ENCODE measurements at places on chromosomes 3 and 15.

- no peak for DNase-seq
These were observed 32.8 kb downstream of the POC1A start for GRCh38 chr3:52121464-52121805.

GRCh38 chr3:148657470-148657869 is 40.2 kb upstream of the AGTR1 start:
- DNase-seq = no peak

DNA sequence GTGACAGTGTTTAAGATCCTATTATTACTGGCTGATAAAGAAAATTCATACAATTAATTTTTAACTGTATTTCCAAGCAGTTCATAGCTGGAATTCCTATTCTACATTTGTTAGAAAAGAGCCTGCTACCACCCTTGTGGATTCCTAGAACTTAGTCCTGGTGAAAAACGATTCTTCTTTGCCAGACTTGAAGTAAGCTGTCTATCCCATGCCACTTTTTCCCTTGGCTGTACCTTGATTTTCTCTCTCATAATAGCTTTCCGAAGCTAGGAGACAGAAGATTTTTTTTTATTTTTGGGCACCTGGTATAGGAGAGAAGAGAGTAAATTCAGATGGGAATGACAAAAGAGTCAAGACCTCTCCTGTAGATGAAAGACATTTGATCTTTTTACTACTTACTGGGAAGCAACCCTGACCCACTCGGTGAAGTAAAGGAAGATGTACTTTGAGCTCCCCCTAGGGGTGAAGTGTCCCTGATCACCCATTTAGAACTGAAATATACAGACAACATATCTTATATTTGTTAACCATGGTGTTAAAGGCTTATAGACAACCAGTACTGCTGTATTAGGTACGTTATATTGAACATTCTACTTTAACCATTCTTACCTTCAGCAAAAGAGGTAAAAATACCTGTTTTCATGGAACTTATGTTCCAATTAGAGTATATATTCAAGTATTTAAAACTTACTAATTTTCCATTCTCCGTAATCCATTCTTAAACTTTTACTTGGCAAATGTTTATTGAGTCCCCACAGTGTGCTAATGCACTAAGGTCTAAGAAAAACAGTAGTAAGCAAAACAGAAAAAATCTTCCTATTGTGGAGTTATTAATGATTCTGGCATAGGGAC is 36.2 kb upstream of the C3orf38 start:
- peak; percentile 75 for DNase-seq

- no peak for DNase-seq
These were observed 67.6 kb downstream of the COL6A5 start for GRCh38 chr3:130412991-130413560.

DNA sequence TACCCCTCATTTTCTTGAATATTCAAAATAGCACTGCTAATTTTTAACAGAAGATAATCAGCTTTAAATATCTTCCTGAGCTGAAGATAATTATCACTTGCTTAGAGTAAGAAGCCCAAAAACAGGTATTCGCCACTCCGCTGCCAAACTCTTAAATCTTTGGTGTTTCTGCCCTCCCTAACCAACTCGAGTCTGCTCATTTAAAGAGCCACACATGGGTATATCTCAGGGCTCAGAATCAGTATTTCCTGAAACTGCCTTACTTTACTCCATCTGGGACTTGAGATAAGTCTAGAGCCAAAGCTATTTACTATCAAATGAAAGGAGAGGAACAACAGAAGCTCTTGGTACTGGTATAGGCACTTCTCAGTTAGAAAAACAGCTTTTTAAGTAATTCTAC is 10.8 kb downstream of the PDCD10 start:
- DNase-seq = no peak

DNA sequence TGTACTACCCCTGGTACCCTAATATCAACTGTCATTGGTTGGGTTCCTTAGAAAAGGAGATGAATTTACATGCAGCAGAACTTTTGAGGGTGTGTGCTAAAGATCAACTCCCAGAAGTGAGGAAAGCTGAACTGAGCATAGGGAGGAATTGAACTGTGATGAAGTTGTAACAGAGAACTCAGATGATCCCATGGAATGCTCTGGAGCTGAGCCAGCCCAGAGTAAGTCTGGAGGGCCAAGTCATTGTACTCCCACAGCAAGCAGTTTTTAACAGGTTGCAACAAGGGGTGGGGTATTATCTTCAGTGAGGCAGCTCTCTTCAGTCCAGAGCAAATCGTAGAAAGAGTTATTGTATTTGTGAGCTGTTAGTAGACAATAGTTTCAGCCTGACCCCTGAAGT is 572.3 kb downstream of the PYDC2 start:
- no peak for DNase-seq

GRCh38 chr3:39419742-39420315 is 13.3 kb downstream of the RPSA start:
- DNase-seq = no peak

- no peak for DNase-seq
These were observed 16.8 kb downstream of the CLDN1 start for GRCh38 chr3:190305406-190305805.

DNA sequence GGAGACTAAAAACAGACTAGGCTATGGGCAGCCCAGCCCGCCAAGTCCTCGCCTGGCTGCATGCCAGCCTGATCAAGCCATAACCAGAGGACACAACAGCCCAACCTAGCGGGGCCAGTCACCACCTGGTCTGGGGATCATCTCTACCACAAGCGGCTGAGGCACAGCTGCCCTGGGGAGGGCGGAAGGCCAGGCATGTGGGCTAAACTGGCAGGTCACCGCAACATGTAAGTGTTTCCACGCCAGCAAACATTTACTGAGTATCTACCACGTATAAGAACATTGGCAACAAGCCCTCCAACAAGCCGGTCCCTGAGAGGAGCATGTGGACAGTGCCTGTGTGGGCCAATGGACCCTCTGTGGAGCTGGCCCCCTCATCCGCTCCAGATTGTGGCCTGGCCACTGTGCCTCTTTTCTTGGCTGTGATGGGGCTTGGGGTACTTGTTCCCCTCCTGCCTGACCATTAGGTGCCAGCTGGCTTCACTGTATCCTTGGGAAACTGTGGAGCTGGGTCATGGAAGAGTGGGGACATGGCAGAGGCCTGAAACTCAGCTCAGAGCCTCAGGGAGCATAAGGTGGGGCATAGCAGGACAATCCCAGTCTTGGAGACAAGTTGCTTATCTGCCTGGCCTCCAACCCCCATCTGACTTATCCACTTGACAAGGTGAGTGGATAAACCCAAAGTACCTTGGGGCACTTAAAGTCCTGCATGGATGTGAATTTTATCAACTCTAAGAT is 9.0 kb downstream of the UBXN7 start:
- no peak for DNase-seq

GRCh38 chr3:134093956-134094355 is 64.2 kb upstream of the SLCO2A1 start:
- DNase-seq = no peak

GRCh38 chr3:188241072-188241471 is 87.1 kb downstream of the LPP start:
- DNase-seq = no peak

DNA sequence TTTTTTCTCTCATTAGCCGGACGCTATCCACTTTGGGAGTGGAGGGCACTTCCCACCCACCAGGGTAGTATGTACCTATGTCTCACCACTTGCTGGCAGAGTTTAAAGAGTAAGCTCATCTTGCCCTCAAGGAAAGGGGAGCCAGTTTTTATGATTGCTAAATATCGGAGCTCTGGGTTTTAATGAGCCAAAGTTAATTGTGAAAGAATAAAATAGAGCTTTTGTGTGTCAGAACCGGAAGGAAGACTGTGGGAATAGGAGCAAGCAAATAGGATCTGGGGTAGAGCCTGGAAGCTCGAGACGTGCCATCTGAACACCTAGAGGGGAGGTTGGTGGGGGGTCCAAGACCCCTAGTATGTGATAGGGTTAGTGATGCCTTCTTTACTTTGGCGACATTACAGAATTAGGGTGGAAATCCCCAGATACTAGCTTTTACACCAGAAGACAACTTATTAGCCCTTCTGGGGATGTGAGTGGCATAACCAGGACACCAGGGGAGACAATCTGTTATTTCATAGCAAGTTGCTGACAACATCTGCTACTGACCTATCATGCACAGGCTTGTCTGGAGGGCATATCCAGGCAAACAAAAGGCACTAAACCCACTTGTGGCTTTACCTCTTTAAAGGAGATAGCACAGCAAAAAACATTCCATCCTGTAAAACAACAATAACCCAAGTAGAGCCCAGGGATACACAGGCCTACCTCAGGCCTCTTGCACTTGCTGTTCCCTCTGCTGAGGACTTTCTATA is 333.8 kb downstream of the ZNF621 start:
- DNase-seq = no peak

DNA sequence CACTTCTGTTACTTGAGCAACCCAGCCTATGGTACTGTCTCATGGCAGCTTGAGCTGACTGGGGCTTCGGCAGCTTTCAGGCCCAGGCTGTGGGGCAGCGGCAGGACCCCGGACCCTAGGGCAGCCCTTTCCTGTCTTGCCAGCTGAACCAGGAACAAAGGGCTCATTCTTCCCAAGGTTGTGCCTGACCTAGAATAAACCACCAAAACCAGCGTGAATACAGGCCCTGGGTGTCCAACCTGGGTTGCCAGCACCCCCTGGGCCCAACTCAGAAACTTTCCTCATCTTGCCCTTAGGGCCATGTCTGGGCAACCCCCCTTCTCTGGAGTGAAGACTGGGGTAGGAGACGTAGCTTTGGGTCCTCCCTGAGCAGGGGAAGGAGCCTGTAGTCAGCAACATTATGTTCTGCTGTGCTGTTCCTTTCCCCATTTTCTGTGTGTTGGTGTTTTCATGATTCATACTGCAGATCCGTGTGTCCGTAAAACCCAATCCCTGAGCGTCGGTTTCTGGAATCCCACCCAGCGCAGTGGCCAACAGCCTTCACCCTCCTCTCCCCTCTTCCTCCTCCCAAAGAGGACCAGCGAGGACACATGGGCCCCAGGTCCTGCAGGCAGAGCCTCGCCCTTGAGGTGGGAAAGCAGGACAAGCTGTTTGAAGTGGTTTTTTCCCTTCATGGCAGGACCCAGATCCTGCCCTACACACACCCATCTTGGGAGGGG is 33.5 kb downstream of the TKT start:
- DNase-seq = no peak

GRCh38 chr15:88255484-88256278 is 858 bp downstream of the NTRK3 start:
- DNase-seq = no peak

All from activated CD8-positive, alpha-beta T cell treated with anti-CD3 and anti-CD28 coated beads, Interleukin-2, amount 10 ng/mL, durations not matched to agents 7 days and 5 days (primary cell).